ENCODE measurements at places on chromosomes 16 and 17.

DNA sequence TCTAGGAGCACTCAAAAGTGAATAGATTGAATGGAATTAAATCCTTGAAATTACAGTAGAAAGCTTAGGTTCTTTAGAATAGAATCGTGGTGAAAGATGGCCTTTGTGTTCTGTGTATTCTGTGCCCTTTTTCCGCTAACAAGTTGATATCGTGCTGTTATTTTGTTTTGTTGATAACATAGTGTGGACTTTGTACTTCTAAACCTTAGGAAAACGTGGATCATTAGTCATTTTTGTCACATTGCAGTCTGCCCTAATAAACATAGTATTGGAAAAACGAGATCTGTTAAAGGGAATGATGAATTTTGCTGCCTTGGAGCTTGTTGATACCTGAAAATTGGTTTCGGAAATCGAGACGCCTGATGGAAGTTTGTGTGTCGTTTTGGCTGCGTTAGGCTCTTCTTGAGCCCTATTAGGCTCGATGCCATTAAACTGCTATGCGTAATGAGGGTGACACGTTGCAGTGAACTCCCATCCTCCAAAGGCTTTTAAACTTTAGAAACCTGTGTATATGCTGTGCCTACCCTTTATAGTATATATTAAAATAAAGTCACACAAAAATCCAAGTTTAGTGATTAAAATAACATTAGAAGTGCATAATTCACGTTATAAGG lies 145.7 kb downstream of the PRKCA start:
- DNase-seq, result no peak

- DNase-seq, result peak; percentile 73
Observed at GRCh38 chr17:55641676-55642081, 81.0 kb downstream of the TMEM100 start.

GRCh38 chr16:56289862-56290261 lies 98.6 kb downstream of the GNAO1 start:
- no peak for DNase-seq

DNA sequence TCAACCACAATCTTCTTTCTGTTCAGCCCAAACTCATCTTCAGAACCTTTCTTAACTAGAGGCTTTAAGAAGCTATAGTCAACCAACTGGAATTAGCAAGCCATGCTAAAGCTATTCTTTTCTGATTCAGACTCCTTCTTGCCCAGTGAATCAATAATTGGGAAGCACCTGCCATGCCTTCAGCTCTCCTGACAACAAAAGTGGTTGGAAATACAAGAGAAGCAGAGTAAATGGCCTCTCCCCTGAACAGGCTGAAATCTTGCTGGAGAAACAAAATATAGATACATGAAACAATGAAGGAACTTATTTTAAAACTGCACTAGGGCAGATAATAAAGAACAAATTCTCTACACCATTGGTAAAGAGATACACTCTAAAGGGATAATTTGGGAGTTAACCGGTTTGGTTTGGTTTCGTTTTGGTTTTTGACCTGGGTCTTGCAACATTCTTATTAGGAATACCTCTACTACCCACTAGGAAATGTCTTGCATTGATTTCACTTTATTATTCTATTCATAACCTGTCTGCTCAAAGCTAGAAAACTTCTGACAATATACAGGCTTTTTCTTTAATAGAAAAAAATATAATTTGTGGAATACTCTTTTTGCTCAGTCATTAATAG lies 173.6 kb upstream of the DYNLRB2 start:
- DNase-seq, result no peak

DNA sequence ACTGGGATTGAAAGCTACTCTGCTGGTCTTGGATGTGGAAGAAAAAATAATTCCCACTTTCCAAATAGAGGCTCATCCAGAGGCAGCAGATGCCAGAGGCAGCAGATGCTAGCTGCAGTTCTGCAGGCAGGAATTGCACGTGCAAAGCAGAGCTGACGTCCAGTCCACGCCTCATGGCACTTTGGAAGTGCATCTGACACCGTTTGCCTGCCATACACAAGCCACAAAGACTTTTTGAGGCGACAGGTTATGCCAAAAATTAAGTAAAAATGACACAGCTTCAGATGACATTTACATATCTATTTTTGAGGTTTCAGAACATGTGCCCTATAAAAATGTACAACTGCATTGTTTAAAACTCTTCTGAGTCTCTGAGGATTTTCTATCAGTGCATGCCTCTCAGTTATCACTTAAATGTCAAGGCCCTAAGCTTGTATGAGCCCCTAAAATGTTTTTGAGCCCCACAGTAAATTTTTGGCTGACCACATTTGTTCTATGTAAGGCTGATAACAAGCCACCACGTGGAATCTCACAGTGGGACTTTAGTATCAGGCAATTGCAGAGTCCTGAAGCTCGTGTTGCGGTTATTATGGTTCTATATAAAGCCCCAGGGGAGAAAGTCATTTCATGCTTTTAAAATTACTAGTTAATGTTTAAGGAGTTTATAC lies 239.2 kb downstream of the PRKCA start:
- no peak for DNase-seq

DNA sequence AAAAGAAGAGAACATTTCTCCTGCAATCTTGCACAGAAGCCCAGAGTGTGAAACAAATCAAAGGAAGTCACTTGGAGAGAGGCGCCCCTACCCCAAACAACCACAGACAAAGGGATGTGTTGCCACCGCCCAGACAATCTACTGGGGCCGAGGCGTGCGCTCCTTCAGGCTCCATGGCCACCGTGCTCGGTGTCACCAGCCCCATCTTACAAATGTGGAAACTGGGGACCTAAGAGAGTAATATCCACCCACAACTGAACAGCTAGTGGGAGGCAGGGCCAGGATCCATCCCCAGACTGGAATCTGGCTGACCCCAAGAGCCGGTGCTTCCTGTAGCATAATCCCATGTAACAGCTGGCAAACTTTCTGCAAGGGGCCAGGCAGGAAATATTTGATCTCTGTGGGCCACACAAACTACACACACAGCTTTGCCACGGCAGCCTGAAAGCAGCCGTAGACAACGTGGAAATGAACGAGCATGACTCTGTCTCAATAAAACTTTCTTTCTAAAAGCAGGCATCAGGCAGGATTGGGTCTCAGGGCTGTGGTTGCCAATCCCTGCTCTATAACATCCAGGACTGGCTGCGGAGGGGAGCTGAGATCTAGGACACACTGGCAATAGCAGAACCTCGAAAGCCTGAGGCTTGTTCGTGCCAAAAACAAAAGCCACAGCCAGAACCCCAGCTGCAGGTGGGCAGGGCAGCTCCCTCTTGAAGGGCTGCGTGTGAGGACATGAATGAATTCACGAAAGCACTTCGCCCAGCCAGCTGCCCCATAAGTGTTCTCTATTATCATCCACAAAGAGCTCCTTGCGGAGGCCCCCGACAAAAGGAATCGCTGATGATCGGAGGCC lies 26.6 kb upstream of the GINS2 start:
- DNase-seq, result no peak

DNA sequence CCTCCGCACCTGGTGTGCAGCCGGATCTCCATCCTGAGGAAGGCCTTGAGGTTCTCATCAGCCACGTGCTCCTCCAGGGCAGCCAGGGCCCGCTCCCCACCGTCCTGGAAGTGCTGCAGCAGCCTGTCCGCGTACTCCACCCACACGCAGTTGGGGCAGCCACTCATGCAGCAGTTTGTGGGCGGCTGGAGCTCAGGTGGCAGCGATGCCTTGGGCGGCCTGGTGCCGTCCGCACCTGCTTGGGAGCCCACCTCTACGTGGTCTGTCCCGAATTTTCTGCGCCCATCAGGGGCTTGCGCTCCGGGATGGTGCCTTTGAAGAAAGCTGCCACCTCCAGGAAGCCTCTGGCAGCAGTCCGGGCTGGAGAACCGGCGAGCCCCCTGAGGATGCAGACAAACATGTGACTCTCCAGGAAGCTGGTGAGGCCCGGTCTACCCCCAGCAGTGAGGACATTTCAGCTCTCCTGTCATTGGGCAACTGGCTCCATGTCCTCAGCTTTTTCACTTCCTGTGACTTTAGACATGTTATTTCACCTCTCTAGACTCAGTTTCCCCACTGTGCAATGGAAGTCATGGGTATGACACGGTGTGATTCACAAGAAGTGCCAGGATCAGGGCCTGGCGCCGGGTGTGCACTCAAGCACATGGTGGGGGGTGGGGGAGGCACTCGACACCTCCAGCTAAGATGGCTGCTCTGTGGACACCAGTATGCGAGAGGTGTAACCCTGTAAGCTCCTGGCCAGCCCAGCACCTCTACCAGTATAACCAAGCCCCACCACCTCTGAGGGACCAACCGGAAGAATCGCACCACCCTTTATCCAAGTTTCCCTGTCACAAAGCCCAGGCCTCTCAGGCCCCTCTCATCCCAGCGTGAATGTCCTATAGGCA lies 957 bp downstream of the OXLD1 start:
- peak; percentile 19 for DNase-seq

- peak; percentile 27 for DNase-seq
Observed at GRCh38 chr17:38333635-38334295, 10.0 kb downstream of the GPR179 start.

GRCh38 chr16:21088143-21088542 lies 62.5 kb downstream of the DNAH3 start:
- DNase-seq, result no peak

DNA sequence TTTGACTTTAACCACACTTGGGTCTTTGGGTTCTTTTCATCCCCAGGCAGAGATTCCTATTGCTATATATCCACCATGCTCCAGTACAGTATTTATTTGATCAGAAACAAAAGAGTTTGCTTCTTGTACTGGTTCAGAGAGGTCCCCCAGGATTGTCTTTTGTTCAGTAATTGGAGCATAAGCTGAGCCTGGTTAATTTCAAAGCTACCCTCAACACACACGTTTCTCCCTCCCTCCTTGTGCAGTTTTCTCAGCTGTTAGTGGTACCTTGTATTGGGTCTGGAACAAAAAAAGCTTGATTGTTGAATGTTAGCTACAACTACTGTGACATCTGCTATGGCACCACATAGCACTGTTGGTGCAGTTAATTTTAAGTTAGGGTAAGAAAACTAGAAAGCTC lies 50.0 kb downstream of the NUP93 start:
- no peak for DNase-seq

- no peak for DNase-seq
Observed at GRCh38 chr17:7651665-7652387, 1.1 kb downstream of the ATP1B2 start.

GRCh38 chr16:71894229-71894920 lies 956 bp upstream of the IST1 start:
- DNase-seq, result peak; percentile 69

GRCh38 chr17:77356109-77356689 lies 215.4 kb downstream of the SEC14L1 start:
- DNase-seq, result no peak

DNA sequence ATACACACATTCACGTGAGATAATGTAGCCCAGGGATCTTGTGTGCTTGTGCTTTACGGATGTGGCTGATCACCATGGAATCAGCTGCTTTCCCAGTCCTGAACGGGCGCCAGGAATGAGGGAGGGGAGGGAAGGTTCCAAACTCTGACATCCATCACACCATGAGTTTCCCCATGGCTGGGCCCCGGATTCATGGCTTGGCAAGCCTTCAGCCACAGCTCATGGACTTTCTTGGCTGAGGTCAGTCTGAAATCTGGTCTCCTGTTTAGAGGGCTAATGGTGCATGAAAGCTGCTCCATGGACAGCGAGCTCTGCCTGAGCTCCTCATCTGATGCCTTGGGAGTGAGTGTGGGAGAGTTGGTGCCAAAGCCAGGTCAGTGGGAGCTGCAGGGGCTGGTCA lies 767.6 kb upstream of the EEF2KMT start:
- no peak for DNase-seq

DNA sequence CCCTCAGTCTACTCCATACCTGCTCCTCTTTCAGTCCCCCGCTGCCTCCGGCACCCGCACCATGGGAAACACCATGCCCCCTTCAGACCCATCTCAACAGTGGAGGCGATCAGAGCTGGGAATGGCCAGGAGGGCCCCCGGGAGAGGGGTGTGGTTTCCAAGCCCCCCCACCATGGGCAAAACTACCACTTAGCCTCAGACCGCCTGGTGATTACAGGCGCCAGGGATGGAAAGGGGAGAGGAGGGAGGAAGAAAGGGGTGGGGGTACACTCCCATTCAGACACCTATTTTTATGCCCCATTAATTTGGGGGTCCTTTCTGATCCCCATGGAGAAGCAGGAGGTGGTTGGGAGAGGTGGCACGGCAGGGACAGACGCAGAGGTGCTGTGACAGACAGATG lies at the start of gene C17orf114:
Gene C17orf114, minus strand, starts transcription at position 101 of the 400 bp plus-strand sequence.
- DNase-seq, result no peak

- no peak for DNase-seq
Observed at GRCh38 chr16:66335704-66336329, 30.7 kb upstream of the CDH5 start.

- DNase-seq, result no peak
Observed at GRCh38 chr17:79936641-79937381, 97.6 kb upstream of the CBX4 start.

DNA sequence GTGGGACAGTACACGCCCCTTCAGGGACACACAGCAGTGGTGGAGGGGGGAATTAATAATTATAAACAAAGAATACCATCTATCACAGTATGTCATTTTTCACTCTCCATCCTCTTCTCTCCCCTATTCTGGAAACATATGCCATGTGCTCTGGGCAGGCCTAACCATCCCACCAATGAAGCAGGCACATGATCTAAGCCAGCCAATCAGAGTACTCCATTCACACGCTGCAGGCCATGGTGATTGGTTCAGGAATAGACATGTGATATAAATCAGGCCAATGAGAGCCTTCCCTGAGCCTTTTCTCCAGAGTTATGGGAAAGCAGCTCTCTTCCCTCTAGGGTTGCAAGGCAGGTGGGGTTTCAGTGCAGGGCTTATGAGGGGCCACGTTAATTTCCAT lies 36.5 kb downstream of the GSG1L start:
- DNase-seq, result no peak

GRCh38 chr16:66220702-66221101 lies 145.8 kb upstream of the CDH5 start:
- no peak for DNase-seq

GRCh38 chr16:68401871-68402747 lies 46.2 kb downstream of the SMPD3 start:
- peak; percentile 59 for DNase-seq

DNA sequence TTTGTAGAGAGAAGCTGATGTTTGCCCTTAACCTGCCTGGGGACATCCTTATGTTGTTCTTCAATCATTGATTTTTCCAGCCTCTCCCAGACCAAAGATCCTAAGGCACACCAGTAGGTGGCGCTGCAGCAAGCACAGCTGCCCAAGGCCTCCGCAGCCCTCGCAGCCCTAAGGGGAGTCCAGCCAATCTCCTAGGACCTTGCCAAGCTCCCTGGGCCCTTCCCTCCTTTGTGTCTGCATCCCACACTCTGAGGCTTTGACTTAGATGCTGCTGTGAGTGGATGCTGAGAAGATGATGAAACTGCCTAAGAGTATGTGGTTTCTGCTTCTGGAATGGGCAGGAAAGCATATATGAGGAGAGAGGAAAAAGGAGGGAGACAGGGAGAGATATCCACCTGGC lies 47.1 kb downstream of the SPACA3 start:
- peak; percentile 16 for DNase-seq

All from suppressor macrophage treated with lipopolysaccharide for 4 hours (primary cell).